ENCODE measurements at places on chromosomes 7 and 10.

- DNase-seq, result no peak
These were observed 106.0 kb downstream of the GRID1 start for GRCh38 chr10:86260564-86260963.

DNA sequence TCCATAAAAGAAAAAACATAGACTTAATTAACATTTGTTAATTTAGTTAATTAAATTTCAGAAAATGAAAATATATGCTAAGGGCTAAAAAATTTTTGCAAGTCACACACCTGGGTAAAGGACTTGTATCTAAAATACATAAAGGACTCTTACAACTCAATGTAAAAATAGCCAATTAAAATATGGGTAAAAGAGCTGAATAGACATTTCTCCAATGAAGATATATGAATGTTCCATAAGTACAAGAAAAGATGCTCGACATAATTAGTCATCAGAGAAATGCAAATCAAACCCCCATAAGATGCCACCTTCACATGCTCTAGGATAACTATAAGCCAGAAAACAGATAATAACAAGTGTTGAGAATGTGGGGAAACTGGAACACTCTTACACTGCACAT is 144.4 kb upstream of the NOBOX start:
- DNase-seq, result no peak

DNA sequence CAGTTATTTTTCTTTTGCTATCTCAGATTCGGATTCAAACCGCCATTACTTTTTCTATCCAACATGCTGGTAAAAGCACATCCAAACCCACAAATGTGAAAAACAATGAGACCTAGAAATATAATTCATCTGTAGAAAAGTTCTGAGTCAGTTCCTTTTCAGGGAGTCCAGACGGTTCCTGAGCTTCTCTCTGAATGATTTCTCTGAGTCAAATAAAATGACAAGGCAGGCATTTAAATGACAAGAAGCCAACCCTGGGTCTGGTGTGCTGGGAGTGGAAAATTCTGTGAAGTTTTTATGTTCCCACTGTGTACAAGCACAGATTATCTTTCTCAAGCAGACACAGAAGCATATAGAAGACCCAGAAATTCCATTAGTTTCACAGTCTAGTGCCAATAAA is 96.3 kb upstream of the ANKRD1 start:
- DNase-seq, result no peak

DNA sequence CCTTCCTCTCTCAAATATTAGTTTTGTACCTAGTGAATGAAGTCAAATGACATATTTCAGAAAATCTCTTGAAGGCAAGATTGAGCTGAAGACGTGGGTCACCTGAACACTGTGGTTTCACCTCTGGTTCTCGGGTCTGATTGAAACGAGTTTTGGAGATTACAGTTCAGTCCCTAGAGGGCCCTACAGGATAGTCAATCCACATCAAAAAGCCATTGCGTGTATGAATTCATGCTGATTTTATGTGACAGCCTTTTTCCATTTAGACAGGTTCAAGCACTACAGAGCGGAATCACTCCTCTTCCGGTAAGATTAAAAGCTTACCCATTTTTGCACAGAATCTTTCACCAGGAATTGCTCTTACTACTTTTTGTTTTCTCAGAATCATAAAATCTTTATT is 62.2 kb downstream of the VIM start:
- DNase-seq, result no peak

GRCh38 chr7:16791905-16792698 is 12.7 kb downstream of the AGR2 start:
- DNase-seq, result no peak

DNA sequence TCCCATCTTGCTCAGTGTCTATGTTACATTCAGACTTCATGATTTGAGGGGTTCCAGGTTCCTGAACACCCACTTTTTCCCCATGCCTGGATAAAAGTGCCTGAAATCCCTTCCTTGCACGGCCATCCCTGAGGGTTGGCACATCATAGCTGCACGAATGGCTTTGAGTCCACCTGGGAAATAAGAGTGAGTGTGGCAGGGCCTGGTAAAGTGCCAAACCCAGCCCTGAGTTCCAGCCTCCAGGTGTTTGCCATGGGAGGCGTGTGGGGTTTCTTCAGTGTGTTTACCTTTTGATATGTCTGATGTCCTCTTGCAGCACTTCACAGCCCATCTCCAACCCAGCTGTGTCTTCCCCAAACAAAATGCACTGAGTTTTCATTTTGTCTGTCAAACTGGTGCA is 145.7 kb downstream of the PAXIP1 start:
- no peak for DNase-seq

DNA sequence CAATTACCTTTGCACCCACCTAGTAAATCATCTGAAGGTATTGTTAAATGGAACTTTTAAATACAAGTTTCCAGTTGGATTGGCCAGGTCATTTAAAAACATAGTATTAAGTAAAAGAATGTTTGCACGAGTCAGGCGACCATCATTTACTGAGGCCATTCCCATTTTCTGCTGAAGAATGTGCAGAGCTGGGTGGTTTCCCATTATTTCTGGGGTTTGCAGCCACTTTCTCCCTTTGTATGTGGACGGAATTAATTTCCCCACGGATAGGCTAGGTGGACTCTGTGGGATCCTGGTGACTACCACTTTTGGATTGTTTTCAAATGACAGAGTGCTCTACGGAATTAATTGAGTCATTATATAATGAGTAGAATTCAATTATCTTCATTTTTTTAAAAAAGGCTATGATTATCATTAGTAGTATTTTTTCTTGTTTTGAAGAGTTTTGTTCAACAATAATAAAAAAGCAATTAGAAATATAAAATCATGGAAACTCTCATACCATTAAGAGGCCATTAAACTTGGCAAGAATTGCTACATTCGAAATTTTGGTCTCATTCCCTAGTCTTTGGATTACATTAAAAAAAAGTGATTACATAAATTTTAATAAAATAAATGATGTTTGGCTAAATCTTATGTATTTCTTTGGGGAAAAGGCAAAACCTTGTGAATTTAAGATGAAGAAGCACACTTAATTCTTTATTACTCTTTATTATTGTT is 120.4 kb upstream of the FZD8 start:
- no peak for DNase-seq

DNA sequence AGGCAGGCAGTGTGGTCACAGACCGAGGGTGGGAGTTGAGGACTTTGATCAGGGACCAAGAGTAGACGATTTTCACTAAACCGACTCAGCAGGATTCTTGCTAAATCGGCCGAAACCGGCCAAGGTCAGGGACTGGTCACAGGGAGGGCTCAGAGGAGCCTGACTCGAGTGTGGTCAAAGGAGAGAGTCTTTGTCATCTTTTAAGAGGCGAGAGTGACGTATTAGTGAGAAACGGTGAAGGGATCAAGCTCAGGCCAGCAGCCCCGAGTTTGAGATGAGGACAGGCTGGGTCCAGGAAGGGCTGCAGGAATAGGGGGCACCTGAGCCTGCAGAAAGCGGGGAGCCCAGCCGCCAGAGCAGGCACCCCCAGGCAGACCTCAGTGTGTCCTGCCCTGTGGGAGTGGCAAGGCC is 41.6 kb upstream of the FAM20C start:
- no peak for DNase-seq

DNA sequence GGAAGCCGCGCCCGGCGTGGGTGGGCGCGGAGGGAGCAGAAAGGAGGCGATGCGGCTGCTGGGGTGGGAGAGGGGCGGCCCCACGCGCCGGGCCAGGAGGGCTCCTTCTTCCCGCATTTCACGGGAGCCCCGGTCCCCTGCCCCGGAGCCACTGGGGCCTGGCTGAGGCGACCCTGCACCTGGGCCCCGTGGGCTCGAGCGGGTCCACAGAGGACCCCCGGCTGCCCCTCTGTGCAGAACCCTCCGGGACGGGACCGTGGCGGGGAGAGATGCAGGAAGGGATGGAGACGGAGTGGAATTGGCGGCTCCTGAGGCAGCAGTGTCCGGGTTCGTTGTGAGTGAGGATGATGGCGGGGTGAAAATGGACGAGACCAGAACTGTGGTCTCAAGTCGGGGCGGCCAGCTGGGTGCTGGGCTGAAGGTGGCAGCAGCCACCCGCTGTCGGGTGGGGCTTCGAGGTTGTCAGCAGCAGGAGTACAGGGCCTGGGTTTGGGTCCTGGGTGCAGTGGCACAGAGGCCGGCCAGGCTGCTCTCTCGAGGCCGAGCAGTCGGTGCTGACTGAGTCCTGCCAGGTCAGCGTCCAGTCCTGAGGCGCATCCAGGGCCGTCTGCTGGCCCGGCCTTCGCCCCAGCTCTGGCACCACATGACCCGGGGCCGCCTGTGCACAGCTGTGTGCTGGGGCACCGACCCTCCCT is 80.4 kb downstream of the VIPR2 start:
- no peak for DNase-seq

DNA sequence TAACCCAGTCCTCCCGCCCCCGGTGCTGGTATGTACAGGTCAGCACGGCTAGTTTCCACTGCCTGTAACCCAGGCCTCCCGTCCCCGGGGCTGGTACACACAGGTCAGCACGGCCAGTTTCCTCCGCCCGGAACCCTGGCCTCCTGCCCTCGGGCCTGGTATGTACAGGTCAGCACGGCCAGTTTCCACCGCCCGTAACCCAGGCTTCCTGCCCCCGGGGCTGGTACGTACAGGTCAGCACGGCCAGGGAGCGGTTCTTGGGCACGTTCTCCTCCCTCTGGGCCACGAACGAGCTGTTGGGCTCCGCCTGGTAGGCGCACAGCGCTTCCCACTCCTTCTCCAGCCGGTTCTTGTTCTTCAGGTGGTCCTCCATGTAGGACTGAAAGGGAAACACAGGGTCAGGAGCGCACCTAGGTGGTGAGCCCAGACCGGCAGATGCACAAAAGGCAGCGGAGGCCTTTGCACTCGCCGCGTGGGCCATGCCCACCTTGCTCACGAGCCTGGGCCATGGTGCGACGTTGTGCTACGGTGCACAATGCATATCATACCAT is 284.4 kb downstream of the DNAJB6 start:
- DNase-seq, result no peak

DNA sequence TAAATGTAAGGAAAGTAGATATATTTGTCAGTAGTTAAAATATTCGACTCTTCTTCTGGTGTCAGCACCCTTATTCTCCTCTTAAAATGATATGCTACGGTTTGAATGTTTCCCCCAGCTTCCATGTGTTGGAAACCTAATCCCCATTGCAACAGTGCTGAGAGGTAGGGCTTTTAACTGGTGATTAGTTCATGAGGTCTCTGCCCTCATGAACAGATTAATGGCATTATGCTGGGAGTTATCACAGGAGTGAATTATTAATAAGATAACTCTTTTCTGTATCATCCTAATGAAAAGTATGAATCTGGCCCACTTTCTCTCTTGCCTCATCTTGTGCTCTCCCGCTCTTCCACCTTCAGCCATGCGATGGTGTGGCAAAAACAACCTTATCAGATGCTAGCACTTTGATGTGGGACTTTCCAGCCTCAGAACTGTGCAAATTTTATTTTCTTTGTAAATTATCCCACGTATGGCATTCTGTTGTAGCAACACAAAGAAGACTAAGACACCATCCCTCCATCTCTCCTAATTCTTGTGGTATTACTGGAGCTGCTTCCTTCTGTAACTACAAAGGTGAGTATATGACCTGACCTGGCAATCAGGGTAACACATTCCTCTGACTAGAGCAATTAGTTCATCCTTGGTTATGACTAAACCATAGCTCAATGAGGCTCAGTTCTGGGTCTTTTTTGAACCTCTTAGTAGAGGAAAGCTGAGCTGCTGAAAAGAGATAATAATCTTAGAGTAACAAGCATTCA is 171.1 kb upstream of the TMEM196 start:
- no peak for DNase-seq

DNA sequence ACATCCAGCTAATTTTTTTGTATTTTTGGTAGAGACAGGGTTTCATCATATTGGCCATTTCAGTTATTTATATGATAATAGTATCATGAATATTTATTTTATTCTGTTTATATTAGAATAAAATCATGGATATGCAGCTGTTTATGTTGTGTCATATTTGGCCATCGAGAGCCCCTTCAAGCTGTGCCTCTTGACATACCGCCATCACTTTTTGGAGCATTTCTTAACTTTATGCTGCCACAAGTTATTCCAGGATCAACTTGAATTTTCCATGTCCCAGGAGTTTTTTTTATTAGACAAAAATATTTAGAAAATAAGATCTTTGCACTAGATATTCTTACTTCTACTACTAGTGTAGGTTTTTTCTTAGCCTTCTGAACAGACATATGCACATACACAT is 1067.0 kb upstream of the LRRTM3 start:
- no peak for DNase-seq

DNA sequence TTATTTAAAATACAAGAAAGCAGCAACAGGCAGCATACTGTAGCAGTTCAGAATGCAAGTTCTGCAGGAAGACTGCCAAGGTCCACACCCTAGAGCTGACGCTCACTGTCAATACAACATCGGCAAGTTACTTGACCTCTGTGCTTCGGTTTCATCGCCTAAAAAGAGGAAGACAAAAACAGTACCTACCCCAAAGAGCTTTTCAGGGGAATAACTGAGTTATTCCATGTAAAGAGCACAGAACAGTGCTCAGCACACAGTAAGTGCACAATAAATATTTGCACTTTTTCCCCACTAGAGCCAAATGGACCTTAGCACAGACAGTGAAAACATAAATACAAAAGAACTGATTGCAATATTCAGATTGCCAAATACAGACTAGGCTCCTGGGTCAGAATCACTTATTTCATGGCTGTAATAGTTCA is 88.6 kb downstream of the USP6NL start:
- DNase-seq, result no peak

DNA sequence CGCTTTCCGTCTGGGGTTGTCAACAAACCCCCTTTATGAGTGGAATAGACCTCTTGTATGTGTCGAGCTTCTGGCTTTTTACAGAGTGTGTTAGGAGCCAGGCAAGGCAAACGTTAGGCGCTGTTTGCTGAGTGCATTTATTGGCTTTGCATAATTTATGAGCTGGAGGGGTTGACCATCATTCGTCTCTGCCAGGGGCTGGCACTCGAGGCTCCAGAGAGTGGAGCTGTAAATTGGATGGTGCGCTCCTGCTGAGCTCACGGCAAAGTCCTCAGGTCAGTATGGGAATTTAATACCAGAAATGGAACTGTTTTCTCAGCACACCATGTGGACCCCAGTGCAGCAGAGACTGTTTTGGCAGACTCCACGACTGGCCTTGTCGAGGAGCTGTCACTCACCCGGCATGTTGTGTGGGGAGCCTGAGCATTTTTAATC is 699.4 kb upstream of the GALNT17 start:
- DNase-seq, result no peak

DNA sequence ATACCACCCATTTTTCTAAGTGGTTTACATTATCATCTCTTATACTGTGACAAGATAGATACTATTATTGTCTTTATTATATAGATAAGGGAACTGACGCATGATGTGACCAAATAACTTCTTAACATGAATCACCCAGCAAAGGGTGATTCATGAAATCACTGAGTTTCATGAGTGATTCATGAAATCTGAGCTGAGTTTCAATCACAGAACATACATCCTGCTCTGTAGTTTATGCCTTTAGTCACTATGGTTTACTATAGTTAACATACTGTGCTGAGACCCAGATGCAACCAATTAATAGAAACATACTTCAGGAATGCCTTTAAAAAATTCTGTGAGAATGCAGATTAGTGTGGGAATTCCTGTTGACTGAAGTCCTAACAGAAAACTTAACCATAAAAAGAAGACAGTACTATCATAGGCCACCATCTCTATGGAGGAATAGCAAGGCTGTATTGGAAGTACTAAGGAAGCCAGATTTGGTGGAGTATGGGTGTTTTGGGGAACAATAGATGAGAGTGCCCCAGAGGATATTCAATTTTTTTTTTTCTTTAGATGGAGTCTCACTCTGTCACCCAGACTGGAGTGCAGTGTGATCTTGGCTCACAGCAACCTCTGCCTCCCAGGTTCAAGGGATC is 43.1 kb upstream of the SEMA3A start:
- DNase-seq, result no peak
